ENCODE measurements at places on chromosomes 11 and 22. TPM values are rescaled to one million over a fixed set of nuclear protein-coding genes. Genes with fewer than 3 reads are reported as not detected.
A peak's percentile ranks its signal among the peaks of the same experiment; 100 is the strongest.

- H3K4me1 ChIP-seq, result no peaks in the 10 kb centered on the region
- no peaks in the 10 kb centered on the region for H3K36me3 ChIP-seq
- no peaks in the 10 kb centered on the region for H3K27me3 ChIP-seq
- H3K27ac ChIP-seq, result no peak overlapping the region
- H3K4me3 ChIP-seq, result no peak overlapping the region
Measured at GRCh38 chr11:91997226-91997625, 227.4 kb upstream of the FAT3 start.

- no peak for DNase-seq
- no peaks in the 10 kb centered on the region for H3K27me3 ChIP-seq
- H3K36me3 ChIP-seq, result peaks cover 38% of the 10 kb centered on the region
Measured at GRCh38 chr22:29663180-29663821, 56.5 kb upstream of the CABP7 start.

DNA sequence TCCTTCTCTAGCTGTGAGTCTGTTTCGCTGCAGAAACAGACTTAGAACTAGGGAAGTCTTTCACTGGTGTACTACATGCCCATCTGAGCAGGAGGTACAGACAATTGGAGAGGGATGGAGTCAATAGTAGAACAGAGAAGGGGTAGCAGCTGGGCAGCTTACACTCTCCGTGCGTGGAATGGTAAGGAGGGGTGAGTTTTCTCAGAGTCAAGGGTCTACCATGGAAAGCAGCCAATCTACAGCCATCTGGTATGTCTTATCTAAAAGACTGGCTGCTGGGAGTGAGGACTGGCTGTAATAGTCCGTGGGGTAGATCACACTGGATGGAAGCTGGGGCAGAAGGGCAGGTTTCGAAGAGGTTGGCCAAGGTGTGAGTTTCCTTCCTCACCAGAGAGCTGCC is 137.3 kb upstream of the TENM4 start:
- no peak overlapping the region for H3K27ac ChIP-seq
- no peak for DNase-seq
- H3K4me3 ChIP-seq, result no peak overlapping the region
- H3K36me3 ChIP-seq, result no peaks in the 10 kb centered on the region
- H3K4me1 ChIP-seq, result no peaks in the 10 kb centered on the region
- no peaks in the 10 kb centered on the region for H3K27me3 ChIP-seq

GRCh38 chr22:35220221-35220620 is 37.1 kb upstream of the HMGXB4 start:
- H3K27me3 ChIP-seq, result no peaks in the 10 kb centered on the region
- DNase-seq, result no peak
- H3K27ac ChIP-seq, result no peak overlapping the region
- no peak overlapping the region for H3K4me3 ChIP-seq
- H3K4me1 ChIP-seq, result no peaks in the 10 kb centered on the region

DNA sequence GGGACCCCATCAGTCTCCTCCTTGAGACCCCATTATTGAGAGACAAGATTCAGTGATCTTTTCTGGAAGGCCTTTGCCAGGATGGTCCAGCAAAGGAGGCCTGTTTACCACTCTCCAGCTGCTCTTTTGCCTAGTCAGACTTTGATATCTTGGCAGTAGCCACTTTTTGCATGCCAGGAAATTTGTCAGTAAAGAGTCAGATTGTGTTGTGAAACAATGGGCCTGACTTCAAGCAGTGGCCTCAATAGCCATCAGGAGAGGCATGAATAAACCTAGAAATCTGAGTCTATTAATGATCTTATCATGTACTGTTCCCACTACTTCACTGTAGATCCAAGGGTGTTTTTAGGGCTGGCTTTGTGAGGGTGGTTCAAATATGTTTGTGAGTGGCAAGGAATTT is 479.4 kb downstream of the JRKL start:
- peak; percentile 81 for DNase-seq
- H3K27me3 ChIP-seq, result no peaks in the 10 kb centered on the region
- H3K36me3 ChIP-seq, result no peaks in the 10 kb centered on the region
- H3K4me1 ChIP-seq, result peaks cover 12% of the 10 kb centered on the region
- H3K27ac ChIP-seq, result no peak overlapping the region
- no peak overlapping the region for H3K4me3 ChIP-seq

GRCh38 chr11:34549271-34549670 is 35.7 kb upstream of the ELF5 start:
- no peak for DNase-seq
- no peaks in the 10 kb centered on the region for H3K27me3 ChIP-seq
- no peak overlapping the region for H3K4me3 ChIP-seq
- no peaks in the 10 kb centered on the region for H3K4me1 ChIP-seq

DNA sequence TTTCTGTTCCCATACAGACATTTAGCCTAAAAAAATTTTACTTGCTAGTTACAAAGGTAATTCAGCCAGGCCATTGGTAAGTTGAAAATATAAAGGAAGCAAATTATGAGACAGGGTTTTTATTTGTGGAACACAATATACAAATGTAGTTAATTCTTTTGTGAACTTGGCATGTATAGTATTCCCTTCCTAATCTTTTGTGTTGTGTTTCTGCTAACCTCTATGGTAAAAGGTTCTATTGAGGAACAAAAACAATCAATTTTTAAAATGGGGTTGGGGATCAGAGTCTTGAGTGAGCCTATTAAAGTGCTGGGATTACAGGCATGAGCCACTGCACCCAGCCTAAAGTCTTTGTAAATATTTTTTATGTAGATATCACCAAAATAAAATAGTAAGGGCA is 14.1 kb downstream of the SWAP70 start:
- H3K27ac ChIP-seq, result no peak overlapping the region
- no peak for DNase-seq
- no peaks in the 10 kb centered on the region for H3K4me1 ChIP-seq
- no peak overlapping the region for H3K4me3 ChIP-seq

GRCh38 chr11:117684731-117685130 is 112.3 kb downstream of the DSCAML1 start:
- H3K4me1 ChIP-seq, result no peaks in the 10 kb centered on the region
- no peak for DNase-seq
- H3K36me3 ChIP-seq, result no peaks in the 10 kb centered on the region
- H3K4me3 ChIP-seq, result no peak overlapping the region
- no peaks in the 10 kb centered on the region for H3K27me3 ChIP-seq
- no peak overlapping the region for H3K27ac ChIP-seq

GRCh38 chr11:67315325-67315909 is 12.1 kb downstream of the SSH3 start:
- H3K27ac ChIP-seq, result no peak overlapping the region
- no peaks in the 10 kb centered on the region for H3K4me1 ChIP-seq
- no peak overlapping the region for H3K4me3 ChIP-seq
- peaks cover 14% of the 10 kb centered on the region for H3K36me3 ChIP-seq
- H3K27me3 ChIP-seq, result no peaks in the 10 kb centered on the region

DNA sequence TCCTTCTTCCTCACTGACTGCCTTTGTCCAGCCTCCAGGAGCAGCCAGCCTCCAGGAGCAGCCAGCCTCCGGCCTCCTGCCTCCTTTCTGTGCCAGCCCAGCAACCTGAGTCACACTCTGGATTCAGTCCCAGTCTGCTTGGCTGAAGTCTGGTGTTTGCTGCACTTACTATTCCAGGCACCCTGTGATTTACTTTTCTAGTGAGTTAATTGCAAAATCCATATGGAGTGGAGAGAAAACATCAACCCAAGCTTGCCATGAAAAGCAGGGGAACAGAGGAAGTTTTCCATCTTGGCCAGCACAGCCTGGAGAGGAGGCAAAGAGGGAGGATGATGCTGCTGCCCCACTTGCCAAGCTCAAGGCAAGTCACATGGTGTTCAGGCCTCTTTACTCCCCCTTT is 400.5 kb downstream of the TENM4 start:
- H3K4me3 ChIP-seq, result no peak overlapping the region
- no peaks in the 10 kb centered on the region for H3K36me3 ChIP-seq
- no peaks in the 10 kb centered on the region for H3K27me3 ChIP-seq
- H3K27ac ChIP-seq, result no peak overlapping the region

Gene CST6
- total RNA-seq, result 17.7 TPM

Gene OR51I1
- not detected for total RNA-seq

Gene ARHGAP20
- total RNA-seq, result 5.2 TPM

Data from lung (tissue), 17 donors.